ENCODE measurements at places on chromosomes 12 and 14.
A peak's percentile ranks its signal among the peaks of the same experiment; 100 is the strongest.

DNA sequence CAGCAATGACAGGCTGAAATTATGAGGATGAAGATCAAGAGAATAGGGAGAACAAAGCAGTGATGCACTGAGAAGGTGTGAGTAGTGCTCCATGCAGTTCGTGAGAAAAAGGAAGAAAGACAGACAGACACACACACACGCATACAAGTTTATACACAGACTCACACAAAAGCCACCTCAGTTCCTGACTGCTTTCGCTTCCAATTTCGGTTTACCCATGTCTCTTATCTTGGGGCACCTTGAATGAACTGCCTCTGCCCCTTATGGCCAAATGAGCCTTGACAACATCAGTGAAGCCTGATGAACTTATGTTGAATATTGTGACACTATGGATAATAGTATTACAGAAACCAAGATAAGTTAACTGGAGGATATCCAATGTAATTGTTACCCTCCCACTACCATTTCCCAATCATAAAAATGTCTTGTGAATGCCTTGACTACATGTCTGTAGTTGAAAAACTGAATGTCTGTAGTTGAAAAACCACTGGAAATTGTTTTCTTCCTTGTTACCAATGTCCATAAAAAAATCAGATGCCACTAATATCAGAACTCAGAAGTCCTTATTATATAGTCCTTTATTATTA lies 380.4 kb upstream of the DDHD1 start:
- DNase-seq, result no peak

- no peak for DNase-seq
Measured at GRCh38 chr14:65084554-65085505, 17.5 kb downstream of the MAX start.

DNA sequence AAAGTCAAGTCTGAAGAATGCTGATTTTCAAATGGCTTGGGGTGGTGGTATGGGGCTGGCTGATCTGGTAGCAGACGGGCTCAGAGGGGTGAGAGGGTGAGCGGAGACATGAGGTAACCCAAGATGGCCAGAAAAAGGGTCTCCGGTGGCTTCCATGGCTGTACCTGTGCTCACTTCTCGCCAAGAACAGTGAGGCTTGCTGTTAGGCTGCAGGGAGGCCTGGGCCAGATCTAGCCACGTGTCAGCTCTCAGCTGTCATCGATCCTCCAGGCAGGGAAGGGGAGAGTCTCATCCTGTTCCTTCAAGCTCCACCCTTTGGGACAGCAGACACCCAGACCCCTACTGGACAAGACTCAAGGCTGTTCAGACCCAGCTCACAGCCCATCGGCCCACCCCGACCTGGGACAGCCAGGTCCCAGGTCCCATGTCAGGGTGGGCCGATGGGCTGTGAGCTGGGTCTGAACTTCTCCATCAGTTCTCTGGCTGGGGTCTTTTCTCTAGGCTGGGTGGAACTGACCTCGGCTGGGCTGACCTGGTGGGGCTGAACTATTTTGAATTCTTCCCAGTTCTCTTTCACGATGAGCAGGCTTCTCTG lies 9.0 kb downstream of the LRTM2 start:
- no peak for DNase-seq

DNA sequence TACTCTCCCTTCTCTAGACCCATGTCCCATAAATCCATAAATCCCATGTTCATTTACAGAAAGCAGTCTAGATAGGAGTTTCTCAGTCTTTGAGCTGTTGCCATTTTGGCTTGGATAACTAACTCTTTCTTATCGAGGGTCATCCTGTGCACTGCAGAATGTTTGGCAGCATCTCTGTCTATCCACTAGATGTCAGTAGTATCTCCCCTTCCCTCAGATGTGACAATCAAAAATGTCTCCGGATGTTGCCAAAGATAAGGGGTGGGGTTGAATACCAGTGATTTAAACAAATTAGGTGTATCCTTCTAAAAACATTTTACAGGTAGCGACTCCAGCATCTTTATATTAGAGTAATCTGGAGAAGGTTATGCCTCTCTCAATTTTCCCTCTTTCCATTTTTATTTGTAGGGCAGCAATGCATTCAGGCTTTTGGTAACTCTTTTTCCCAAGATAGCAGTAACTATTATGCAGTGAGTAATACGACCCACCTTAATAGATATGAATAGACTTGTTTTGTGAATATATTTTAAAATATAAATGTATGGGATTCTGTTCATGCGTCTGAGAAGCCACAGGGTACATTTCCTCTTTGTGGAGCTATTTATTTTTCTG lies 100.7 kb downstream of the LRRK2 start:
- DNase-seq, result peak; percentile 55

DNA sequence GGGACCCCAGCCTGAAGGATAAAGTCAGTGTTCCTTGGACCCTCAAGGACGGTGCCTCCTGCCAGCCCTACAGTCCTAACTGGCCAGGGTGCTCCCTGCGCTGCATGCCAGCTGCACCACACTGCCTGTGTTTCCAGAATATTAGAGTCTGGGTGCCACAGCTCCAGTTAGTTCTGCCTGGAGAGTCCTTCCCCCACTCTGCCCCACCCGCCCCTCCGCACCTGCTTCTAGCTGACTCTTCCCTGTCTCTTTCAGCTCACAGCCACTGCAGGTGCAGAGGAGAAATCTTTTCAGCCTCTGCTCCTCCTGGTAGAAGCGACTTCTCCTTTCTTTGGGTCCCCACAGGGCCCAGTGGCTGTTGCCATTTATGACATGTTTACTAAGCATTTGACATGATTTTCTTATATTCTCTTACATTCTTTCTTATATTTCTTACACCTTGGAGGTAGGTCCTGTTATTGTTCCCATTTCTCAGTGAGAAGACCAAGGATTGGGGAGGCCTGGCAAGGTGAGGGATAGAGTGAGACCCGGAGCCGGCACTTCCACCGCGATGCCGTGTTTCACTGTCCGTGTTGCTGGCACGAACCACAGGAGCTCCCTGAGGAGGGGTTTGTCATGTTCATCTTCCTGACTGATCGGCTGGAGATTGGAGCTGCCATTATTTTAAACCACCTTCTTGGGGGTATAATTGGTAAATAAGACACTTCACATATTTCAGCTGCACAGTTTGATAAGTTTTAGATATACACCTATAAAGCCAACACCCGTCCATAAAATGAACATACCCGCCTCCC lies 29.4 kb downstream of the SYNE3 start:
- no peak for DNase-seq

- DNase-seq, result no peak
Measured at GRCh38 chr14:105433161-105433605, 13.6 kb downstream of the MTA1 start.

DNA sequence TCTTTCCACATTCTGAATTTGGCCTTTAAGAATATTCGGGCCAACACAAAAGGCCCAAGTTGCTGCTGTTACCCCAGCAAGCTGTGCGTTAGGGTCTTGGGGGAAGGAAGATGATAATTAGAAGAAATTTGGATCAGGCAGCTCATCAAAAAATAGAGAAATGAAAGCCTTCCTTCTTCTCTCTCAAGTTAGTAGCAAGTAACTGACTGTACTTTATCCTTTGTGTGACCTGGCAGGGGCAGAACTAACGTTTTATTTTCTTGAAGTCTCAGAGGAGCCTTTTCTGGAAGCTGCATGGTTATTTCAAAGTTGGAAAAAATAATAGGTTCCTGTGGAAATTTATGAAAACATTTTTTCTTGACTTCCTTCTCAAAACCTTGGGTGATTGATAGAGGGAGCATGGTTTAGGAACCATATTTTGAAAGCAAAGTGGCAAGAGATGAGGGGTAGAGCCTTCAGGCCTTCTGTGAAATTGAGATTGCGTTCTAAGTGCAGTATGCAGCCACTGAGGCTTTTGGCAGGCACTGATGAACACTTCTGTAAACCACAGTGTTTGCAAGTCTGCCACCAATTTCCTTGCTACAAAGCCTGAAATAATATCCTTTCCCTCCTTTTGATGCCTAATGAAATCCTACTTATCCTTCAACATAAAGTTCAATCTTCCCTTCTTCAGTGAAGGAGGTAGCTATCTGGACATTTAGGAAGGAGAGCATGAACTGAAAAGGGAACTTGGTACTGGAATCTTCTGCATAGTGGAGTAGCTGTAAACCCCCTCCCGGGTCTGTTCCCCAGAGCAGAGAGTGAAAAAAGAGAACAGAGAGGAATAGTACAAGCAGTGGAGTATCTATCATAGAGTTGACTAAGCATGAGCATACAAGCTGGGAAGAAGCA lies 123.2 kb downstream of the FGD4 start:
- peak; percentile 75 for DNase-seq

GRCh38 chr12:29428633-29429032 lies 47.7 kb upstream of the ERGIC2 start:
- no peak for DNase-seq

- no peak for DNase-seq
Measured at GRCh38 chr14:86852530-86852929, 1140.5 kb downstream of the GALC start.

DNA sequence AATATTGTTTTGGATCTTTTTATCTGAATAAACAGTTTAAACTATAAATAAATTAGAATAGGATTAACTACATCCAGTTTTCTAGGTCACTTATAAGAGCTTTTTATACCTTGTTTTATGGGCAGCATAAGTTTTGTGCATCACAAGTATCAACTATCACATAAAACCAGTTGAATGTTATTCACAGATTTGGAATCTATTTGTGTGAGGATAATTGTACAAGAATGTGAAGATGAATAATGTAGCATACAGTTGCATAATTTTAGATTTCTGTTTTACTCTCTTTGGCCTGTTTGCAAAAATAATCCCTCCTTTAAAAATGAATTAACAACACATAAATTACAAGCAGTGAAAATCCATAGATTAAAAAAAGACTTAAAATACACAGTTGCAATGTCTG lies 88.8 kb downstream of the SCFD1 start:
- no peak for DNase-seq

GRCh38 chr12:42790761-42791151 lies 201.2 kb upstream of the PRICKLE1 start:
- DNase-seq, result no peak

DNA sequence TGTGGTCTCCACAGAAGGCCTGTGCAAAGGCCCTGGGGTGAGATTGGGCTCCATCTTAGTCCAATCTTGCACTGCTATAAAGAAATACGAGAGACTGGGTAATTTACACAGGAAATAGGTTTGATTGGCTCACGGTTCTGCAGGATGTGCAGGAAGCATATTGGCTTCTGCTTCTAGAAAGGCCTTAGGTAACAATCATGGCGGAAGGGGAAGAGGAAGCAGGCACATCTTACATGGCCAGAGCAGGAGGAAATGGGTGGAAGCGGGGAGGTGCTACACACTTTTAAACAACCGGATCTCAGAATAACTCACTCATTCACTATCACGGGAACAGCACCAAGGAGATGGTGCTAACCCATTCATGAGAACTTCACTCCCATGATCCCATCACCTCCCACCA lies 55.4 kb downstream of the FAR2 start:
- no peak for DNase-seq

DNA sequence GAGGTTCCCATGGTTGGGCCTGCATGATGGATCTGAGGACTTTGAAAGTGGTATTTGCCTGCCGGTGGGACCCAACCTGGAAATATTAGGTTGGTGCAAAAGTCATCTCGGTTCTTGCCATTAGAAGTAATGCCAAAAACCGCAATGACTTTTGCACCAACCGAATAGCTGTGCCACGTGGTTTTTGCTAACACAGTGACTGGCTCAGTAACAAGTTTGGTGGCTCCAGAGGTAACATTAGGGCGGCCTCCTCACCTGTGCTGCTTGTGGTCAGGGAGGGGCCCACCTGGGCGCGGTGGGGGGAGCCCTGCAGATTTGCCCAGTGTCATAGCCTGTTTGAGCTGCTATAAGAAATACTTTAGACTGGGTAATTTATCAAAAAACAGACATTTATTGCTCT lies 1.8 kb downstream of the BDKRB2 start:
- DNase-seq, result no peak

DNA sequence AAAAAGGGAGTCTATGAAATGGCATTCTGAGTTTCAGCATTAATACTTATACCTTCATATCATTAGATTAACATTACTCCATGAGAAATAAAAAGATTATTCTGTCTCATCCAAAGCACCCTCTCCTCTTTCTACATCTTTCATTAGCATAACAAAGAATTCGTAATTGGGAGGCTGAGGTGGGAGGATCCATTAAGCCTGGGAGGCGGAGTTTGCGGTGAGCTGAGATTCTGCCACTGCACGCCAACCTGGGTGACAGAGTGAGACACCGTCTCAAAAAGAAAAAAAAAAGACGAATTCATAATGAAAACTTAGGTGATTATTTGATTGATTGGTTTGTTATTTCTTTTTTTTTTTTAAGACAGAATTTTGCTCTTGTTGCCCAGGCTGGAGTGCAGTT lies 1.8 kb upstream of the CDK17 start:
- peak; percentile 25 for DNase-seq

GRCh38 chr12:99253068-99253467 lies 394.5 kb upstream of the GARIN6 start:
- no peak for DNase-seq

DNA sequence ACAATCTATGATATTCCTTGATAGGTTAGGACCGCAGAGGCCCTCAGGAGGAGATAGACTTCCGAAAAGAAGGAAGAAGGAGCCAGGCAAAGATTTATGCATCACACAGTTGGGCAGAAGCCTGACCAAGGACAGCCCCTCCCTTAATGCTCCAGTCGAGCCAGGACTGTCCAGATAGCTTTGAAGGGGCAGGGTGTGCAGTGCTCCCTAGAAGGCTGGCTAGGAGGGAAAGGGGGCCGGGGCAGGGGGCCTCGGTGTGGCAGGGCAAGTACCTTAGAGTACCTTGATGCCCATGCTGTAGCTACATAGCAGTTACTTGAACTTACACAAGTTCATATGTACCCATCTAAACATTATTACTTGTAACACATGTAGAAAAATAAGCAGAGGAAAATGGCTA lies 94.7 kb upstream of the NOS1 start:
- DNase-seq, result no peak
